Esophagus squamous epithelium (tissue), 5 donors: ENCODE measurements at places on chromosomes 4 and X.

GRCh38 chr4:156662921-156663320 is 308.7 kb downstream of the PDGFC start:
- DNase-seq = no peak

DNA sequence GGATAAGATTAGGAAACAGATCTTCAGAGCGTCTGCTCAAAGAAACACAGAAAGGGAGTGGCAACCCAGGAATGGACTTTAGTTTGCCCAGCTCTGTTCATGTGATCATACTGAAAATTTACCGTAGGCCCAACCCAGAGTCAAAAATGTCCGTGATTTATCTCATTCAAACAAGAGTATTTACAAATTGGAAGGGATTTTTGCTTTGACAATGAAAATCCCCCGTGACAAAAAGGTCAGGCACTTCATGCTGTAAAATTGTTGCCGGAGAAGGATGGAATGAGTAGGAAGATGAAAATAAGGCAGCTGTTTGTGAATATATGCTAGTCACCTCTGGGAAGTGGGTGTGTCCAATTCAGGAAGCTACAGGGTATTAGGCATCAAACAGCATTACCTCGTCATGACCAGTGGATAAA is 1.2 kb downstream of the SULT1B1 start:
- DNase-seq = no peak

DNA sequence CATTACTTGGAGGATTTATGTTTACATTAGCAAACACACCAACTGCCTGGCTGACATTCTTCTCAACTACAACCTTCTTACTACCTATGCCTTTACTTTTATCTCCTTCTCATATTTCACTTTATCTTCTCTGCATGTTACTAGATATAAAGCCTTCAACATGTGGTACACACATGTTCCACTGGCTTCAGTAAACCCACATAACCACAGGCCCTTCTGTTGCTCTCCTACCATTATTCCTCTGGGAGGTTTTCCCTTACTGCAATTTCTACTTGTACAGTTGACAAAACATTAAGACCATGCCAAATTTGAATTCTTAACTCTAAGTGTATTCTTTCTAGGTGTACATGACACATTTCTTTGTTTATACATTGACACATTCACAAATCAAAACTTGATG is 133.1 kb downstream of the ARAP2 start:
- DNase-seq = no peak

GRCh38 chrX:15745179-15745578 is 7.1 kb downstream of the CA5B start:
- DNase-seq = no peak

DNA sequence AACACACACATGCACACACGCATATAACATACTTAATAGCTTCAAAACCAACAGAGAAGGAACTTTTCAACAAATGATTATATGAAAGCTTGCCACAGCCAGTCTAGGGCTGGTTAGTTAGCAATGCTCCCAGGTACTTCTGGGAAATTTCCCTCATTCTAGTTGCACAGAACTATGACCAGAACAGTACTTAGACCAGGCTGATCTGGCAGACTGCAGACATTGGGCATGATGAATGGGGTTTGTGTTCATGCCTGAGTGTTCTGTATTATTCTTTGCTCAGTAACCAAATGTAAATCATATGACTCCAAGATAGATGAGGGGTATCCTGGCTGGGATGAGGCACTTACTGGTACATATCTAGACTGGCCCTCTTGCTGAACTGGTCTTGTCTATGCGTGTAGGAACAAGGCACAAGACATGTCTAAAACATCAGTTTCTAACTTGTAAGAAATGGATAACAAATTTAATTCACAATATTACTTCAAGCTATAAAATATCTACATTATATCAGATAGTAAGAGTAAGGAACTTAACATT is 50.3 kb upstream of the GEMIN8 start:
- DNase-seq = no peak

- DNase-seq = no peak
These were observed 914.6 kb upstream of the INTU start for GRCh38 chr4:126718136-126718535.

- no peak for DNase-seq
These were observed 57.8 kb downstream of the ADGRA3 start for GRCh38 chr4:22458098-22458497.

DNA sequence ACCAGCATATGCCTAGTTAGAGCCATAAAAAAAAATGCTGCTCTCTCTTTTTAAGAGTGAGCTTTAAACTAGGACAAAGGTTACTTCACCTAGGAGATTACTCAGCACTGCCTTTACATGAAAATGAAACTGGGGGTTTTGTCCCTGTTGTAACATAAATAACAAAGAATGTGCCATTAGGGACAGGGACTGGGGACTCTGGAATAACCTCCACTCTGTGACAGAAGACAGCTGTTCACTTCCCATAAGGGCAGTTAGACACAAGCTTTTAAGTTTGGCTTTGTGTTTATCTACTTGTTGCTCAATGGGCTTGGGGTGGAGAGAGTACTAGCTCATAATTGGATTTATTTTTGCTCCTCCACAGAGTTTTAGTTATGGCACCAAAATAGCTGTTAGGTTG is 11.9 kb downstream of the ENPEP start:
- no peak for DNase-seq

DNA sequence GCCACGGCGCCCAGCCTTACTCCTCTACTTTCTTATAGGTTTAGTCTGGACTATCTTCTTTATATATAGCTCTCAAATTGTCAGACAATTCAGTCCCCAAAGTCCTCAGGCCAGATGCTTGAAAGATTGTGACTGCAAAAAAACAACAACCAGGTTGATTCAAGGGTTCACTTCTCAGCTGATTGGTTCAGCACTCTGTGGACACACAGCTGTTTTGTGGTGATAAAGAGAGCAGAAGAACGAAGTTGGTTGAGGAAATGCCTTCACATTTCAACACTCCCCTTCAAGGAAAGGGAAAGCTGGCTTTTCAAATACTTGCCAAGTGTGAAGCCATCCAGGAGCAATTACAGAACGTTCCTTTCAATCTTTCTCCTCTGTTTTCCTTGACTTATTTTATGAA is 166.8 kb downstream of the SHROOM3 start:
- DNase-seq = no peak

- no peak for DNase-seq
These were observed 16.7 kb downstream of the LGI2 start for GRCh38 chr4:25013756-25014661.

- no peak for DNase-seq
These were observed 425.2 kb downstream of the IDS start for GRCh38 chrX:149079805-149080406.

DNA sequence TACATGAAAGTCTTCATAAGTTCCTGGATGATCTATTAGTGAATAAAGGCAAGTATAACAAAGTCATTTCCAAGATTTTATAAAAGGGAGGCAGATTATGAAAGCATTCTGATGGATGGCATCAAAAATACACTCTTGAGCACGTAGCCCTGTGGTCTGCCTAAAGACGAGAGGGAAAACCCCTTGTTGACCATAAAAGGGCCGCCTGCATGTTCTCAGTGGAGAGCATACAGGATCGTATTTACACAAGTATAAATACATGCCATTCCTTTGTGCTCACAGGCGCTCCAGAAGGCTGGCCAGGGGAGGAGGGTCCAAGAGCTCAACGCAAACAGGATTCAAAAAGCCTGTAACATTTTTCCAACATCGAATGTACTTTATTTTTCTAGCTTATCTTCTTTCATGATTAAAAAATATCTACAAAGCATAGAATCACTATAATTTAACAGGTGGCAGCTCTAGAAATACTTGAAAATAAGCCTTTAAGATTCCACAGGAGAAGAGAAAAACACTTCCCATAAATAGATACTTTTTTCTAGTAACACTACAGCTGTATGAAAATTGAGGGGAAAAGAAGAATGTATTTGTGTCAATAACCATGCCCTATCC is 29.6 kb downstream of the PDGFC start:
- no peak for DNase-seq

GRCh38 chrX:38375891-38376290 is 23.5 kb downstream of the OTC start:
- no peak for DNase-seq
